ENCODE measurements at places on chromosomes 11 and 22. TPM values are rescaled to one million over a fixed set of nuclear protein-coding genes. Genes with fewer than 3 reads are reported as not detected.

The OR52A1 gene
- total RNA-seq = not detected

The CYB5R2 gene
- 6.6 TPM for total RNA-seq

The GGT5 gene
- total RNA-seq = 3.7 TPM

The RPLP2 gene
- total RNA-seq = 2,381 TPM

The LRFN4 gene
- total RNA-seq = 43.2 TPM

All from A549 treated with ZK216348 at 1 μM for 4 hours (cell line).